ENCODE measurements at places on chromosomes 2 and 18.

DNA sequence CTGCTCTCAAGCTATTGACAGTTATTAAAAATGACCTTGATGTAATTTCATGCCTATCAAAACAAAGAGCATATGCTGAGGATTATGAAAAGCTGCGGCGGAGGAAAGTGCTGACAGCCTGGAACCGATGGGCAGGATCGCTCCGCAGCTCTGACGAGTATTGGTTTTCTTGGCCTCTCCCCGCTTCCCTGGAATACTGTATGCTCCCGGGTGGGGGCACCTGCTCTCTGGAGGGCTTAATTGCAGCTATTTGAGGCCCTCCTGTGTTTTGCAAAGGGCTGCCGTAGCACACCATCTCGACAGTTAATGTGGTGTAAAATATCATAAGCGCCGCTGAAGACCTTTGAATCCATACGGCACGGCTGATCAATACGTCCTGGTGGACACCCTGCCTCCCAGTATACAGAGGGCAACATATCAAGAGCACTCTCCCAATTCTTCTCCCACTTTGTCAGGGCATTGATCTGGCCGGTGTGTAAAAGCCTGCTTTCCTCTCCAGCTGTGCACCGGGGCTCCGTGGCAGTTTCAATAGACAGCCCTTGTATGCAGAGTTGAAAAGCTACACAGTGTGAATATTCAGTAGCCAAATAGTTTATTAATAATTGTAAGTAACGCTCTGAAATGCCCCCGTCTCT, 662.4 kb downstream of the GALR1 start:
- no peak for DNase-seq

GRCh38 chr2:151619337-151619989, 114.8 kb downstream of the NEB start:
- DNase-seq: no peak

DNA sequence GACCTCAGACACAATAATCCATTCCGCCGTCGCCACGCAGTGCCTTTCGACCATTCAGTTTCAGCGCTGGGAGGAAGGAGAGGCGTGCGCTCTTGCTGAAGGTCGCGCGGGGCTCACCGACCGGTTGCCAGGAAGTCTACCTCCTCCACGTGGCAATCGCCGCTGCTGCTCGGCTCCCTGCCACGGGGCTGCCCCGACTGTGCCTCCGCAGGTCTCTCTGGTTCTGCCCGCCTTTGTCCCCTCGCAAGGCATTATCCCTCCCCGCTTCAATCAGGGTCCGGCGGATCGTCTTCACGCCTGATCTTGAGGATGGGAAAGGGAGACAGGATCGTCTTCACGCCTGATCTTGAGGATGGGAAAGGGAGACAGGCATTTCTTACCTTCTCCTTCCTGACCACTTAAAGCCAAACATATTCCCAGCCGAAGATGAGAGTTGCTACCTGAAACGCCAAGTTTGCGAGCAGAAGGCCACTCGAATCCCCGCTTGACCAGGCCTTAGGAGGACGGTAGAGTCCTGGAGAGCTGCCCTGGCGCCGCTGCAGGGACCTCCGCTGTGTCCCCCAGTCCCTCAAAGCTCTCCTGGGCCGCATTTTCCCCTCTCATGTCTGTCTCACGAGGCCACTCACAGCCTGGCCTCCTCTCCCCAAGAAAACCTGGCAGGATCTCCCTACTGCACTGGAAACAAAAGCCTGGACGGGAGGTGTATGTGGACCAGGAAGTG, 4.3 kb upstream of the GPR45 start:
- no peak for DNase-seq

- DNase-seq: no peak
These were observed 179.2 kb downstream of the ACKR3 start for GRCh38 chr2:236748801-236749200.

- no peak for DNase-seq
These were observed 118.1 kb downstream of the MYO1B start for GRCh38 chr2:191363267-191363666.

Data from activated CD4-positive, alpha-beta T cell treated with anti-CD3 and anti-CD28 coated beads, Interleukin-2, Interleukin-4, amounts not matched to agents 100 ng/mL and 50 ng/mL, durations not matched to agents 16 hours and 8 hours (primary cell).